AG20443 (cell line): ENCODE measurements at places on chromosomes 2 and 18.
A peak's percentile ranks its signal among the peaks of the same experiment; 100 is the strongest.

DNA sequence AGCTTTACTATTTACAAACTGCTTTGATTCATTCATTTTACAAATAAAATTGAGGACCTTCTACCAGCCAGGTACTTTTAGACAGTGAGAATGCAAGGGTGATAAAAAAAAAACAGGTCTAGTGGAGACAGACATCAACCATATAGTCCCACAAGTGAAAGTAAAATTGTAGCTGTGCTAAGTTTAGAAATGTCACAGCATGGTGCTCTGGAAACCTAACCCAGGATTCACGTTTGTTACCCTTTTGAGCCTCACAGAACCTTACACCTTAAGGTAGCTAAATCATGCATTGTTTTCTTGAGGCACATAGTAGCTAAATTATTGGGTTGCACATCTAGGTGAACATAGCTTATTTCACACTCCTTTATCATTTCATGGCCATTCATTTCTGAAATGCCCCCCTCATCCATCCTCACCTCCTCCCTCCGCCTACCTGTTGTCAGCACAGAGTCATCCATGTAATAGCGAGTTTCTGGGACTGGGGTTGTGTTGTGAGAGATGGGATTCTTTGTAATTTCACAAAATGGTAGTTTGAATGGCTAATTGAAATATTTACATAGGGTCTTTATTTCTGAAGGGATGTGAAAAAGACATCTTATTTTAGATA is 7.1 kb downstream of the MTA3 start:
- no peak for DNase-seq

GRCh38 chr2:224190936-224191270 is 151.8 kb upstream of the SERPINE2 start:
- peak; percentile 62 for DNase-seq

DNA sequence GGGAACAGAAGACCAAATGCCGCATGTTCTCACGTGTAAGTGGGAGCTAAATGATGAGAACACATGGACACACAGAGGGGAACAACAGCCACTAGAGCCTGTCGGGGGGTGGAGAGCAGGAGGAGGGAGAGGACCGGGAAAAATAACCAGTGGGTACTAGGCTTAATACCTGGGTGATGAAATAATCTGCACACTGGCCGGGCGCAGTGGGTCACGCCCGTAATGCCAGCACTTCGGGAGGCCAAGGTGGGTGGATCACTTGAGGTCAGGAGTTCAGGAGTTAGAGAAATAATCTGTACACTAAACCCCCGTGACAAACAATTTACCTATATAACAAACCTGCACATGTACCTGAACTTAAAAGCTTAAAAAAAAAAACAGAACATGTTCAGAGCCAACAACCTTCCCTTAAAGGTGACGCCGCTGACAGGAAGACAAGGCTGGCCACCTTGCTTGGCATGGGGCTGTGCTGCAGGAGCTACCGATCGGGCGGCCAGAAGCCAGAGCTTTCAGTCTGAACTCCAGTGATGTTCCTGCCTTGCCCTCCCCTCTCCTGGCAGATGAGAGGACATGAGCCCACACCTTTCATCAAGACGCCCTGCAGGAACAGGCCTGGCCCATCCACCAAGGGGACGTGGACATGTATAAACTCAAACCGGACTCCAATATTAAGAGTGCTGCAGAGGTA is 11.2 kb downstream of the SLC66A2 start:
- DNase-seq, result no peak

DNA sequence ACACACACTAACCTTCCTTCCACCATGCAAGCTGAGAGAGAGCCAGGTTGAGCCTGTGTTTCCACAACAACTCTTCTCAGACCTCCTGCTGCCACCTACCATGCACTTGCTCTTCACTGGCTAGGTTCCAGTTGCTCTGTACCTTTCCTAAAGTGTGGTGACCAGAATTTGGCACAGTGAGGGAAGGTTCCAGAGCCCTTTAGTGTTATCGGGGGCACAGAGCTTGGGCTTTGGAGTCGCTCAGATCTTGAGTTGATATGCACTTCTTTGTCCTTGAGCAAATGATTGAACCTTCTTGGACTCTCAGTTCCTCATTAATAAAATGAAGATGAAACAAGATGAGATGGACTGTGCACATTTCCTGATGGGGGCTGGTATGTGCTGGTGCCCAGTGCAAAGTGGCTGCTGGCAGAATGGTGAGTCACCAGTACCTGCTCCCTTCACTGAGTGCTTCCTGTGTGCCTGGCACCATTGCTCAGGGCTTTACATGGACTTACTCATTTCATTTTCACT is 47.1 kb downstream of the NEDD4L start:
- no peak for DNase-seq

DNA sequence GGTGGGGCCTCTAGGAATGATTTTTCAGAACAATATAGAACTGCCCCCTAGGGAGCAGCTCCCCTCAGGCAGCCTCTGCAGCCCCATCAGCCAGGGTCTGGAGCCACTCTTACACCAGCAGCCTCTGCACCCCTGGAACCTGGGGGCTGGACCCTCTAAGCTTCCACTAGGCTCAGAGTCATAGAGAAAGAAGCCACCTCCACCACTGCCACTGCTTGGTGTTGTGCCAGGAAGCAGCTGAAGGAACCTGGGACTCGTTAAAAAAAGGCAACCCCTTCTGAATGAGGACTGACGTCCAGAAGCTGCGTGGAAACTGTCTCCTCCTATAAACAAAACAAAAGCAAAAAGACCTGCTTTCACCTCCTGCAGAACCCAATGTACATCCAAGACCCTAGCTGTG is 98.1 kb upstream of the HS6ST1 start:
- DNase-seq, result no peak

DNA sequence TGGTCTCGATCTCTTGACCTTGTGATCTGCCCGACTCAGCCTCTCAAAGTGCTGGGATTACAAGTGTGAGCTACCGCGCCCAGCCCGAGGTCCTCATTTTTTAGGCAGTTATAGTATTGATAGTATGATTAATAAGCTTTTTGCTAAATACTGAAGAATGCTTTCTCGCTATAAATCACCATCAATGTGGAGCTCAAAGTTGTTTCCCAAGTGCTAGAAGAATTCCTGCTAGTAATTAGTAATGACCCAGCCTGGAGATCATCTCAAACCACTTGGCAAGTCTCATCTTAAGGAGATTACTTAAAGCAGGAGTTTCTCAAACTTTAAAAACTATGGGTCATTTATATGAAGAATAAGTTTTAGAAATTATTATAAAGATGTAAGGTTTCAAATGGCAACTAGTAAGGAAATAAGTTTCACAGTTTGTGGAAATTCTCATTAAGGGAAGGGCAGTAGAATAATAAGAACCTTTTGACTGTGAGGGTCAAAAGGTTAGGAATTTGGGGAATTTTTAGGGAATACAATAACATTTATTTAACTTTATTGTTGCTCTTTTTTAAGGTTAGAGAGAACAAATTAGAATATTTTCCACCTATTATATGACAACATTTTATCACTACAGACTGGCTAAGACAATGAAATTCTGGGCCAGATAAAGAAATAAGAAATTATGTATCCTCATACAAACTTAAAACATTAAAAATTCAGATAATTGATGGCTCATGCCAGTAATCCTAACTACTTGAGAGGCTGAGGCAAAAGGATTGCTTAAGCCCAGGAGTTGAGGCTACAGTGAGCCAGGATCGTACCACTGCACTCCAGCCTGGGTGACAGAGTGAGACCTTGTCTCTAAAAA is 148.6 kb upstream of the MAP3K20 start:
- no peak for DNase-seq

- no peak for DNase-seq
Observed at GRCh38 chr2:164873210-164873908, 31.7 kb upstream of the COBLL1 start.

DNA sequence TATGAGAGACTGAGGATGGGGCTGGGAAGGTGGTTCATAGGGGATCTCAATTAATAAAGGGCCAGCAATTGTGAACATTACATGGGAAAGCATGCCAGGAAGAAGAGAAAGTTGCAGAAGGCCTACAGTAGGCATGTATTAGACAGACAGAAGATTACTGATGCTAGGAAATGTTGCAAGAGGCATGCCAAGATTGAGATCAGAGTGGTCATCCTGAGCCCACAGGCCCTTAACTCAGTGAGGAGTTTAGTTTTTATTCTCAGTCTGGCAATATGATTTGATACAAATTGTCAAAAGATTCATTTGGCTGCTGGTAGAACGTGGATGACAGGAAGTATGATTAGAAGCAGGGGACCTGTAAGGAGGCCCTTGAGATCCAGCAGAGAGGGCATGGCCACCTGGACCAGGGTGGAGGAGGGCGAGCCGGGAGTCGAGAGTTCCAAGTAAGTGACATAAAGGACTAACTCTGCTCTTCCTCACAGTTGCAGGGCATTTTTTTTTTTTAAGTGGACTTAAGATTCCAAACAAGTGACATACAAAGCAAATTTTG is 54.9 kb downstream of the EPHA4 start:
- peak; percentile 17 for DNase-seq

DNA sequence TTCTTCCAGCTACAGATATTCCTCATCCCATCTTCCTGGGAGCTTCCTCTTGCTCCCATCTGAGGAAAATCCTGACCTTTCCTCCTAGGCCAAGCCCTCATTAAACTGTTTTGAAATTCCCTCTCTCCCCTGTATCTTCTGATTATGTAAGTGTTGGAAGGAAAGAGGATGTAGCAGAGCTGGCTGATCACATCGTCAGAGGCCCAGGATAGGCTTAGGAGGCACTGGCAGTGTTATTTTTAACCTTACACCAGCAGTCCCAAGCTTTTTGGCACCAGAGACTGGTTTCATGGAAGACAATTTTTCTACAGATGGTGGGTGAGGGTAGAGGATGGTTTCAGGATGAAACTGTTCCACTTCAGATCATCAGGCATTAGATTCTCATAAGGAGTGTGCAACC is 630.4 kb downstream of the EPHA4 start:
- no peak for DNase-seq

GRCh38 chr2:240481720-240482119 is 46.3 kb downstream of the GPC1 start:
- DNase-seq, result peak; percentile 4

DNA sequence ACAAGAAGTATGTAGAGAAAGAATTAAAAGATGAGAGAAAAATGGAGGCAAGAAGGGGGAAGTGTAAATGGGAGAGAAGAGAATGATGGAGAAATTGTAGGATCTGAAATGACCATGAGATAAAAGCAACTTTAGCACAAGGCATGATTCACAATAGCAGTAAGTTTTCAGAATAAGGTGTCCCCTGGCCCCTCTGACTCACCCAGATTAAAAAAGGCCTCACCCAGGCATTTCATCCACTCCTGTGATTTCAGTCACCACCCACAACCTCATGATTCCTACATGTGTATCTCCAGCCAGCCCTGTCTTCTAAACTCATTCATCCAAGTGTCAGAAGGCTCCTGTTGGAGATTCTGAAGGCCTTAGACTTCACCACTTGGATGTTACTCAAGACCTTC is 56.6 kb downstream of the SP100 start:
- DNase-seq, result peak; percentile 40

DNA sequence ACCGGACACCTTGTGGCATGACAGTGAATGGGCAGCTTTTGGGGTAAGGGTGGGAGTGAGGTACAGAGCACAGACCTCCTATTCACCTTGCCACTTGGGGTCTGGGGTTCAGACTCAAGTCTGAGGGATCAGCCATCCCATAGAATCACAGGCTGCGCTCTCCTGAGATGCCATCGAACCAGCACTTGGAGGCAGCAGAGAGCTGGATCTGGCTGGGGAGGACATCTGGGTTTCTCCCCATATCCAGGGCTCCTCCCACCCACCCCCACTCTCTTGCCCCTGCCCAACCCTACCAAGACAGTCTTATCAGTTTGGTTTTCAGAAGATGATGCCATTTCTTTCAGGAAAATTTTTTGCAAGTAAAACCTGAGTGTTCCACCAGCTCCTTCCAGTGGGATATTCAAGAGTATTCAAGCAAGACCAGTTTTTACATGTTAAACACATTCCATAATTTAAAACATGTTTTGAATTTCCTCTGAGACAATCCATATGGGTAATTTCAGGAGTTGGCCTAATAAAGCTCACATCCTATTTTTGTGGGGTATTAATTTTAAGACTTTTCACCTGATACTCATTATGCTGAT is 29.2 kb upstream of the TEX44 start:
- DNase-seq, result peak; percentile 90

- DNase-seq, result no peak
Observed at GRCh38 chr18:48893061-48893607, 57.6 kb downstream of the SMAD7 start.

DNA sequence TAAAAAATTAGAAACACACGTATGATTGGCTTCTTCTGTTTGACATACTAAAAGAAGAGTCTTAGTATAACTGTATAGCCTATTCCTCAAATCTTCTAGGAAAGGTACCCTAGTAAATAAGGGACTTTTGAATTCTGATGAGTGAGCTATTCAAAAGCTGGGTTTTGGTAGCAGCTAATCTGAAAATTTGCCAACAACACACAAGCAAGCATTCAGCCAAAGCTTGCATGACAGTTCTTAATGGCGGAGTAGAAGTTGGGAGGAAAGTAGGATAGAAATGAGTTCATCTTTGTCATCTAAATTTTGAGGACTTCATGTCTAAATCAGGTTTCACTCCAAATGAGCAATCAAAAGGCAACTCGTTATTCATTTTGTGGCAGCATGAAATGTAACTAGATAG is 813.0 kb downstream of the MBD2 start:
- no peak for DNase-seq

DNA sequence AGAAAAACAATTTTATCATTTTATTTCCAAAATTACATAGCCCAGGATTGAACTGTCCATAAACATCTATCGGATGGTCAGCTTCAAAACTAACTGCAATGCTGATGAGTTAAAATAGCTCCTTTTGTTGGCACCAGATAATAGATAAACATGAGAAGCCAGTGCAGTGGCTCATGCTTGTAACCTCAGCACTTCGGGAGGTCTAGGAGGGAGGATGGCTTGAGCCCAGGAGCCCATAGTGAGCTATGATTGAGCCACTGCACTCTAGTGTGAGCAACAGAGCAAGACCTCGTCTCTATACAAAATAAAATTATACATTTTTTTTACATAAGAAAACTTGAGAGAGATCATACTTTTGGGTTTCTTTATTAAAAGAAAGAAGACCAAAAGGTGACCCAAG is 34.6 kb upstream of the IMPA2 start:
- no peak for DNase-seq

DNA sequence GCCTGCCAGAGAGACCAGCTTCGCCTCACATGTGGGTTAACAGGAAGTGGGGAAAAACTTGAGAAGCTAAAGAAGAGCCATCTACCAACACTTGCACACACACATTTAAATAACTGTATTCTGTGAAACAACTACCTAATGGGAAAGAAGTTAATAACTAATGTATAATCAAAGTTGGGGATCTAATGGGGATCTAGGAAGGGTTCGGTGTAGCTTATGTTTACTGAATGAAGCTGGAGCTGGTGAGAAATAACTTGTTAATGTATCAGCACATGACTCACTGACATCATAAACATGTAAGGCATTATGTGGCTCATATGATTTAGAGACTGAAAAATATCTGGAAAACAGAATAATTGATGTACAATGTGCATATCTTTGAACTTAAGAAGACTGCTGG is 421.3 kb upstream of the NXPH2 start:
- DNase-seq, result no peak

DNA sequence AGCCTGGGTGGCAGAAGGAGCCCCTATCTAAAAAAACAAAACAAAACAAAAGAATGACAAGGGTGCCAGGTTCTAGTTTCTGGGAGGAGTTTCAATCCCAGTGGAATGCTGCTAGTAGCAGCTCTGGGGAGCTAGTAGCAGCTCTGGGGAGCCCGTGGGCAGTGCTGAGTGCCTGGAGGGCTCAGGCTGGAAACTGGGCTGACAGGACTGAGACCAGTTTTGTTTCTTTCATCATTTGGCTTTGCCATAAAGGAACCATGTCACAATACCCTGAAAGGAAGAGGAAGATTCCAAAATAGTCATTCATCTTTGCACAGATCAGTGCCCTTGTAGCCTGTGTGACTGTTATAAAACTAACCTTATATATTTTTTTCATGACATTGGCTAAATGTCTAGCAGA is 10.6 kb downstream of the MFSD6 start:
- DNase-seq, result no peak

- no peak for DNase-seq
Observed at GRCh38 chr2:191170301-191170636, 19.5 kb upstream of the STAT4 start.
